ENCODE measurements at places on chromosomes 2 and 18.

DNA sequence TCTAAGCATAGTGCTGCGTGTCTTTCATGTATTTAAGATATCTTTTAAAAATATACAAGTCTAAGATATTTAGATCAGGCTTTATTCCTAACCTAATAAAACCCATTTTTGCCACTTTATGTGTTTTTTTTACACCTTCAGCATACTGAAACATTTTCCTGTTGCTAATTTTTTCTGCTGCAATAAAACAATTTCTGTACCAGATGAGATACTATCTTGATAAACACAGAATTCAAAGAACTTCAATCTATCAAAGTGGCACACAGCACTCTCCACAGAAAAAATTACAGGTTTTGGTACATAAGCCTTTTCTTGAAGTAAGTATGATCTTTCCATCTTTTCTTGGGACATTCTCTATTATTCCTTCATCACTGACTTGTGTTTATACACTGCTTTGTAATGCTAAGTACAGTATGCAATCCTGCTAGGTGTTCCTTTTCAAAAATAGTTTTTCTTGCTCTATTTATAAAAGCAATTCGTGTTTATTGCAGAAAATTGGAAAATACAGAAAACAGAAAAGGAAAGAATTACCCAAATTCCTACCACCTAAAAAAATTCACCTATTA is 16.2 kb downstream of the REV1 start:
- DNase-seq: no peak

GRCh38 chr2:207372483-207372882 is 157.3 kb upstream of the CREB1 start:
- DNase-seq: no peak

DNA sequence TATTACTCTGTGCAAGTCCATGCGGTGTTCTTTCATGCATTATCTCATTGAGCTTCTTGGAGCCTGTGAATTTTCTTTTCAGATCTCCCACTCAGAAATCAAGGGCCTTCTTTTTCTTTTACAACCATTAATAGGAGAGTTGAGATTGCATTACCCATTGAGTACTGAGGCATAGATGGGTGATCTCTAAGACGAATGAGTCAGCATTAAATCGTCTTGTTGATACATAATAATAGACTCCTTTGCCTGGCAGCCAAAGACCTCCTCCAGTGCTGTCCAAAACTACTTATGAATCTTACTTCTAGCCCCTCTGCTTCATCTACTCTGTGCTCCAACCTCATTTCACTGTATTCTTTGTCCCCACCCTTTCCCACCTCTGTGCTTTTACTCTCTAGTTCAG is 180.5 kb downstream of the AGPS start:
- DNase-seq: no peak

GRCh38 chr2:167818521-167818920 is 428.9 kb downstream of the STK39 start:
- no peak for DNase-seq

- peak; percentile 45 for DNase-seq
Observed at GRCh38 chr2:69565431-69565839, 78.1 kb downstream of the AAK1 start.

- DNase-seq: no peak
Observed at GRCh38 chr18:12293831-12294230, 14.2 kb upstream of the TUBB6 start.

- no peak for DNase-seq
Observed at GRCh38 chr18:63207835-63208234, 111.7 kb downstream of the BCL2 start.
